Daoy (cell line): ENCODE measurements at places on chromosomes 1 and 21. TPM values are rescaled to one million over a fixed set of nuclear protein-coding genes. Genes with fewer than 3 reads are reported as not detected.

Gene TCP10L
- total RNA-seq = 2.9 TPM in 1 of 2 replicates, not detected in the other

Gene MFSD2A
- 12.7 and 12.8 TPM in 2 replicates for total RNA-seq

DNA sequence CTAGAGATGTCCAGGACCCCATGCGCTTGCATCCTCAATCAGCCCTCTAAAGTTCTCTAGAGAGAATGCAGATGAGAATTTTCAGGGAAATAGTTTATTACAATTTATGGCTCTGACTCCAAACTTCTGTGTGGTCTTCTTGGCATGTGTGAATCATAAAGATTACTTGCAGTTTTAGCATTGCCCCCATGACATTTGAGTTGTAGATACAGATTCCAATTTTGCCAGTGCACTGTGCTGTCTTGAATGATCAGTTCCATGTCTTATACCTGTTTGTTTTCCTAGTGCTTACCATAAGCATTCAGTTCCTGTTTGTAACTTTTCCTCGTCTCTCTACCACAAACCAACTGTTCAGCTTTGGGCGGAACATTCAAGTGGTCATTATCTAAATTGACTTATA, 4.8 kb downstream of the KRTAP21-3 start:
- peak; percentile 59 for DNase-seq

DNA sequence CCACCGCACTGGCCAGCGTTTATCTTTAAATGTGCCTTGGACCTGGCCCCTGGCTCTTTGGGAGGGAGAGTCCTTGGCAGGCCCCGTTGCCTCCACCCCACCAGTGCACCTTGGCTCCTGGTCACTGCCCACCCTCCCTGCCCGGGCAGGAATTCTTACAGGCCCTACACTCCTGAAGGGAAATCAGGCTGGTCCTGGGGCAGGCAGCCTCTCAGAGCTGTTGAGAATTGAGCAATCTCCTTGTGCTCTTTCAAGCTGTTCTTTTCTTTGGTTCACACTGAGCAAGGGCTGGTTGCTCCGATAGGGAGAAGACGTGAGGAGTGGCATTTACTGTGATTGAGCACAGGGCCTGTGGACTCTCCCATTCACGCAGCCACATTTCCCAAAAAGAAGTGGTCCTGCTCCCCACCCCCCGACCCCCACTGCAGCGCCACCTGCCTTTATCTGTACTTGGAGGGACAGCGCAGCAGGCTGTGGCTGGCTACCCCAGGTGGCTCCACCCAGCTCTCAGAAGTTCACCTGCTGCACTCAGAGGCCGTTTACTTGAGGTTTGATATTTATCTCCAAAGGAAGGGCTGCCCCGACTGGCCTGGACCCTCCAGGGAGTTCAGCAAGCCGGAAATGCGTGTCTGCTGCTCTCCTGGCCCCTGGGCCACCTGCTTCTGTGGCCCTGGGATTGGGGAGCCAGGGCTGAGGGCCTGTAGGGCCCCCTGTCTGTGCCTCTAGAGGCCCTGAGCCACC, 47.8 kb downstream of the SKI start:
- no peak for DNase-seq

- no peak for DNase-seq
Observed at GRCh38 chr1:41341365-41341683, 19.9 kb upstream of the FOXO6 start.

- peak; percentile 21 for DNase-seq
Observed at GRCh38 chr1:213779228-213779627, 208.5 kb upstream of the PROX1 start.
